ENCODE measurements at places on chromosomes 1 and 21.

DNA sequence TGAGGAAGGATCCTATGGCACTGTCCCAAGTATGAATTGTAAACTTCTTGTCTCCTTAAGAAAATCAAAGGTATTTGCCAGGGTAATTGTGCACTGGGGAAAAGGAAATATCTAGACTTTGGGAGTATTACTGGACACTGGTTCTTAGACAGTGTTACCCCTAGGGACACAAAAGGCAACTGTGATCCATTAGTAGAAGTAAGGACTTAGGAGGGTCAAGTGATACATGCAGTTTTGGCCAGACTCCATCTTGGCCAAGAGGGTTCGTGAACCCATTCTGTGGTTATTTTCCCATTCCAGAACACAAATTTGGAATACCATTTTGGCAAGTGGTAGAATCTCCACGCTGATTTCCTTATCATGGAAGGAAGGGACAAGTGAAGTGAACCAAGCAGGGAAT is 98.1 kb downstream of the TM2D1 start:
- DNase-seq: no peak

GRCh38 chr1:29201595-29202051 is 19.9 kb upstream of the SRSF4 start:
- DNase-seq: no peak

DNA sequence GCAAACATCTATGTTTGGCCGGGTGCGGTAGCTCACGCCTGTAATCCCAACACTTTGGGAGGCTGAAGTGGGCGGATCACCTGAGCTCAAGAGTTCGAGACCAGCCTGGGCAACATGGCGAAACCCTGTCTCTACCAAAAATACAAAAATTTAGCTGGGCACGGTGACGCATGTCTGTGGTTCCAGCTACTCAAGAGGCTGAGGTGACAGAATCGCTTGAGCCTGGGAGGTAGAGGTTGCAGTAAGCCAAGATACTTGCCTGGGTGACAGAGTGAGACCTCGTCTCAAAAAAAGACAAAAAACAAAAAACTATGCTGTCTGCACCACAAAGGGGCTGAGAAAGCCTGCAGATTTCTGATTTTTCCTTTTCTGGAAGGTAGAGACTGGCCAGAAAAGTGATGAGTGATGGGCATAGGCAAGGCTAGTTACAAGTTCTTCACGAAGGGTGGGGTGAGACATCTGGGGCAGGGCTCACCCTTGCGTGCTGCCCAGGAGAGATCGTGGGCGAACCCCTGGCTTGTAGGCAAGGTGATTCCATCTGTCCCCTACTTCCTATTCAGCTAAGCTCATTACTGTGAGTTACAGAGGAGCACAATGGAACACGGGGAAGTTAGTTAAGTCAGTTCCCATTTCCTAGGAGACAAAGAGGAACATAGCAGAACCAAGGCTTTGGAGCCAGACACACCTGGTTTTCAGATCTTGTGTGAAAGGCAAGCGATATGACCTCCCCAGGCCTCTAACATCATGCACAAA is 3.2 kb downstream of the SLC2A1 start:
- no peak for DNase-seq

DNA sequence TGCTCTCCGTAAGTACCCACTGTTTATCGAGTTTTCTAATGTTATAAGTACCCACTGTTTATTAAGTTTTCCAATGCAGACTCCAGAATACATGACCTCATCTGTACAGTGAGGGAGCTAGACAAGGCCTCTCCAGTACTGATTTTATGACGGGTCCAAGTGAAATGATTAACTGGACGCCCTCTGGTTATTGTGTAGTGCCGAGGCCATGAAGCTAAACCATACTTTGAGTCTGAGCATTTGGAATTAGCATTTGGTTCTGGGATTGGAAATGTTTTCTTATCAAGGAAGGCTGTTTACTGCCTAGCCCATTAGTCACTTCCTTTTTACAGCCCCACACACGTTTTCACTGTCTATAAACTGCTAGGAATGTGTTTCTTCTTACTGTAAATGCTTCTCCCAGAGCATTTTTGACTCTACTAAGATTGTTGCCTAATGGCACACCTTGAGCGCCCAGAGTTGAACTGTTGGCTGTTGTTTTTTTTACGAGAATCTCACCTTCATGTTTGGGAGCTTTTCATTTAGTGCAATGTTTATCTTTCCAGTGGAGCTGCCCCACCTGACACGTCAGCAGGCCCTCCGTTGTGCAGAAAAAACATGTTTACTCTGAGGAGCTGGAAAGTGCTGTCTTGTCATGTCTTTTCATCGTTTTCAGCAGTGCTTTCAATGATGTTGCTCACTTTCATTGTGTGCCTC is 26.9 kb downstream of the SPATA46 start:
- DNase-seq: no peak

DNA sequence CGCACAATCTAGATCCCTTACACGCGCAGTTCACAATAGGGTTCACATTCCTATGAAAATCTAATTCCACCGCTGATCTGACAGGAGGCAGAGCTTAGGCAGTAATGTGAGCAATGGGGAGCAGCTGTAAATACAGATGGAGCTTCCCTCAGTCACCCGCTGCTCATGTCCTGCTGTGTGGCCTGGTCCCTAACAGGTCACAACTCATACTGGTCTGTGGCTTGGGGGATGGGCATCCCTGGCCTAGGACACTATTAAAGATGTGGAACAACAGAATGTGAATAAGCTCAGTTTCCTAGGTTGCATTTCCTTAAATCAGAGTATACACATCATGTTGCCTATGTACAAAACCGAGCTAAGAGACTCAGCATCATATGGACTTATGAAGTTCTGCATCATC is 16.2 kb downstream of the IFI44 start:
- no peak for DNase-seq

- DNase-seq: no peak
Observed at GRCh38 chr1:56236688-56237087, 342.7 kb downstream of the PLPP3 start.

- no peak for DNase-seq
Observed at GRCh38 chr1:104706631-104707147, 957.0 kb downstream of the AMY1C start.

GRCh38 chr1:19045898-19046880 is 89.7 kb upstream of the IFFO2 start:
- no peak for DNase-seq

DNA sequence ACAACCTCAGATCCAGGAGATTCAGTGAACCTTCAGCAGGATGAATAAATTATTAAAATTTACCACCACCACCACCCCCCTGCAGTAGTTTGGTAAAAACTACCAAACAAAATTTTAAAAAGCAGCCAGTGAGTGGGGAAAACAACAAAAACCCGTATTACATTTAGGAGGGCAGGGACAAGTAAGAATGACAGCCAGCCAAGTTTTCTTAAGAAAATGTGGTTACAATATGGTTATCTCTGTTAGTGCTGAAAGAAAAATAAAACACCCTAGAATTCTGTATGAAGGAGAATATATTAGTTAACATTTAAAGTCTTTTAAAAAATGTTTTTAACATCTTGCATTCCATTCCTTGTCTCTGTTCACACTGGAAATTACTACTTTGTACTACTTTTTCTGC is 14.7 kb downstream of the CD46 start:
- no peak for DNase-seq

GRCh38 chr1:91440847-91441246 is 36.2 kb upstream of the HFM1 start:
- DNase-seq: no peak

Data from coronary artery (tissue), 2 donors.